ENCODE measurements at places on chromosomes 5 and 9.

DNA sequence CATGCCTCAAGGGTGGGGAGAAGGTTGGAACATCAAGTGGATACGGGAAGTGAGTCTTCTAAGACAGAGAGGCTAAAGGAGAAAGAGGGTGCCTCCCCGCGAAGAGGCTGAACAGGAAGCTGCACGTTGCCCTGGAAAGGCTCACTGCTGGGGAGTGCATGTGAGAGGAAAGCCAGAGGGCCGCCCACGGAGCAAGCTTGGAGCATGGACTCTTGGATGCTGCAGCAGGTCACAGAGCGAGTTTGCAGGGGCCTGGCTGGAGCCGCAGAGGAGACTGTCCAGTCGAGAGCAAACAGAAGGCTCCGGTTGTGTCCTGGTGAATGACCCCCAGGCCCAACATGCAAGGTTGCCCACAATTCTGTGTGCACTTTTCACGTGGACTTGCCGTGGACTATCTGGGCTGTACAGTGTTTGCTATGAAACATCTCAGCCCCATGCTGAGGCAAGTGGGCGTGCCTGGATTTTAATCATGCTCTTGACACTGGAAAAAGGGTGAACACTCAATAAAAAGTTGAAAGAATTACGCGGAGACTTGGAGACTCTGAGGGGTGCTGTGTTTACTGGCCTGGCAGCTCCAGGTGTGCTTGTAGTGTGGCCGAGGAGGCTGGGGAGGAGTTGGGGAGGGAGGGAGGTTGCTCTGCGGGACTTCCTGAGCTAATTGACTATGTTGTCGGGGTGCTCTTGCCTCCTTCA, 54.5 kb upstream of the GARNL3 start:
- no peak for DNase-seq

DNA sequence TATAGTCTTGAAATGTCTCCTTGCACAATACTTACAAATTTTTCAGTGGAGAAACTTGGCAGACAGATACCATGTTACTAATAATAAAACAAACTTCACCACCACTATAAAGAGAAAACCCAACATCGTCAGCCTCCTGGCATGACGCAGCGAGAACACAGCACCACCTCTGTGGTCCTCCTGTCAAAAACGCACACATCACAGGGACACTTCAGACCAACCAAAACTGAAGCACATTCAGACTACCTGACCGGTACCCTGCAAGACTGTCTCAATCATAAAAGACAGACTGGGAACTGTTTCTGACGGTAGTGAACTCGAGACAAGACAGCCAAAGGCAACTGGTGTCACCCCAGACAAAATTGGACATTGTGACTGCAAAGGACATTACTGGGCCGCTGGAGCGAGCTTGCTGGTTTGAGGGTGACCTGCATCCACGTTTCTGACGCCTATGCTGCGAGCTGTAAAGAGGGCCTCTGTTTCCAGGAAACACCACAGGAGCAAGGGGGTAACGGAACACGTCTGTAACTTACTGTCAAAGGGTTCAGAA, 34.4 kb downstream of the NSUN2 start:
- DNase-seq: no peak

DNA sequence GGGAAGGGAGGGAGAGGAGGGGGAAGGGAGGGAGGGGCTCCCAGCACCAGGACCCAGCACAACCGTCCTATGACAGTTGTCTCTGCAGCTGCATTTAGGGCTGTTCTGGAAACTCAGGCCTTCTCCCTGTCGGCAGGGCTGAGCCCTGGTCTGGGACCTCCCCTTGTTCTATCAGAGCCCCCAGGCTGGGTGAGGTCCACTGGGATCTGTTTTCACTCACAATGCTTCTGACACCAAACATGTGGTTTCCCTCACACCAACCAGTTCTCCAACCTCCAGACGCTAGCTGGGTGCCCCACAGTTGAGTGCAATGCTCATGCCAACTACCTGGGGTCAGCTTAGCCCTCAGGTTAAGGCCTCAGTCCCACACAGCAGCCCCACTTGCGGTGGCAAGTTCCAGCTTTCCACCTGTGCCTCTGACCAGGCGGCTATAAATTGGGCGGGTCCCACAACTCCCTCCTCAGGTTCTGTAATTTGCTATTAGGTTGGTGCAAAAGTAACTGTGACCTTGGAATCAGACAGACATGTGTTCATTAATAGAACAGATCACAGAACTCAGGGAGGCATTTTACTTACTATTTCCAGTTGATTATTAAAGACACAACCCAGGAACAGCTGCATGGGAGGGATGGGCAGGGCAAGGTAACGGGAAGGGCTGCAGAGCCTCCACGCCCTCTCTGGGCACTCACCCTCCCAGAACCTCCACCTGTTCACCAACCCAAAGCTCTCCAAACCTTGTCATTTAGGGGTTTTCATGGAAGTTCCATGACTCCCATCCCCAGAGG, 13.5 kb downstream of the ADAMTS2 start:
- no peak for DNase-seq

DNA sequence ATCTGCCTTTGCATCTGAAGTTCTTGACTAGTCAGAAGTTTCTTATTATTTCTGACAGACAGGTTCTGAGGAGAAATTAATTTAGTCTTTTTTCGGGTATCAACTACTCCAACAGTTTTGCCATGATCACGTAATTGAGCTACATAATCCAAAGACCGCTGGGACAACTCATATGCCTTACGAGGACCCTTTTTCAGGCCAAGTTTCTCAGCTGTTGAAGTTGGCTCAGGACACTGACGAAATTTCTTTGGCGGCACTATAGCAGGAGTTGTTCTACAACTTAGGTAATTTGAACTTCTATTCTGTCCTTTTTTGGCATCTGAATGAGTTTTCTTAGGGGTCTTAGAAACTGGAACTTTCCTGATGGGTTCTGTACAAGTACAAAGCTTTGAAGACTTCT, 27.2 kb downstream of the SETX start:
- DNase-seq: no peak

DNA sequence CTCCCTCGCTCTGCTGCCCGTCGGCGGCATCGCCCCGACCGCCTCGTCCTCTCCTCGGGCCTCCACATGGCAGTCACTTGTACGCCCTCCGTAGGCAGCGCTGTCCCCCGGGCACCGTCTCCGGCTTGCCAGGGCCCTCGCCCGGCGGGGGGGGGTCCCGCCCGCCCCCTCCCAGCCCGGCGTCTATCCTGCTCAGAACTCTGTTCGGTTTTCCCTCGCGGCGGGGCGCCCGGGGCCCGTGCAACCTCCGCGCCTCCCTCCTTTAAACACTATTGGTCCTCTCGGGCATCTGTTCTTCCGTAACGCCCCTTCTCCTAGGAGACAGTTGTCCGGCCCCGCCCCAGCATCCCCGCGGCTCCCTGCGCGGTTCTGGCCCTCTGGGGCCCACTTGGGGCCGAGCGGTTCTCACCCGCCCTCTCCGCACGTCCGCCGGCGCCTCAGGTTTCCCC, 831 bp downstream of the ODF2 start:
- peak; percentile 59 for DNase-seq

DNA sequence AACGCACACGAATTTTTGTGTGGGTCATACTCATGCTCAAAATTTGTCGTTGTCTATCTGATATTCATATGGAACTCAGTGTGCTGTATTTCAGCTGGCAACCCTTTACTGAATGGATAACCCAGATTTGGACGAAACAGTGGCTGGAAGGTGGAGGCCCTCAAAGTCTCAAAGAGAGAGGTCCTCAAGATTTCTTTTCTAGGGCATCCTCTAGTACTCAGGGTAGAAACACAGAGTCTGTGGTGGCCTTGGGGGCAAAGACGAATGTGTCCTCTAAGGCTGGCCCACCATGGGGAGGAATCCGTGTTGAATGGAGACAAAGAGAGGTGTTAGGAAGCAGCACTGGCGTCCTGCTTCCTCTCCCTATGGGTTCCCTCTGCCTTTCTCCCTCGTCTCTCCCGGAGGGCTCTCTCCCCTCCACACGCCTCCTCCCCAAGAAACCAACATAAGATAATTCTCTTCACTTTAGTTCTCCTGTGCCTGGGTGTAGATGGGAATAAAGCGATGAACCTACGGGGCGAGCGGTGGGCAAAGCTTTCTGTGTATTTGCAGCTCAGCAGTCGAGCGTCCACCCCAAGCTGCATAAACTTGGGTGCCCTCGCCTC, 333.7 kb downstream of the CWC27 start:
- no peak for DNase-seq

- no peak for DNase-seq
Observed at GRCh38 chr9:108479989-108480652, 375.7 kb downstream of the ACTL7B start.

- no peak for DNase-seq
Observed at GRCh38 chr9:91812191-91812590, 137.8 kb downstream of the ROR2 start.

DNA sequence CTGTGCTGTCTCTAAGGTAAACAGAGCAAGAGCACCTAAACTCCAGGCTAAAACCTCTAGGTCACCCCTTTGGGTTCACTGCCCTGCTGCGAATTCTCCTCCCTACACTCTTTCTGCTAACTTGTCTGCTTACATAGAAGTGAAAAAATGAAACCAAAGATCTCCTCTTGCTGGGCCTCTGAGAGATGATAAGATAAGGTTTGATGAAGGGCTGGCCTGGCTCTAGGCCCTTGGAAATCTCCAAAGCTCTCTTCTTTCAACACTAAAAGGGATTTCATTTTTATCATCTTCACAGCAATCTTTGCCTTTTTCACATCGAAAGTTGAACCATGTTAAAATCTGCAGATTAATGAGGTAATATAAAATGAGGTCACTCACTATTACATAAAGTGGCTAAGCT, 450.8 kb upstream of the TLE4 start:
- DNase-seq: no peak

- DNase-seq: no peak
Observed at GRCh38 chr5:25688156-25688555, 1043.4 kb upstream of the CDH10 start.

Data from activated gamma-delta T cell treated with Interleukin-2 at 50 U/mL for 16 hours (primary cell).